ENCODE measurements at places on chromosomes 2 and 18.

DNA sequence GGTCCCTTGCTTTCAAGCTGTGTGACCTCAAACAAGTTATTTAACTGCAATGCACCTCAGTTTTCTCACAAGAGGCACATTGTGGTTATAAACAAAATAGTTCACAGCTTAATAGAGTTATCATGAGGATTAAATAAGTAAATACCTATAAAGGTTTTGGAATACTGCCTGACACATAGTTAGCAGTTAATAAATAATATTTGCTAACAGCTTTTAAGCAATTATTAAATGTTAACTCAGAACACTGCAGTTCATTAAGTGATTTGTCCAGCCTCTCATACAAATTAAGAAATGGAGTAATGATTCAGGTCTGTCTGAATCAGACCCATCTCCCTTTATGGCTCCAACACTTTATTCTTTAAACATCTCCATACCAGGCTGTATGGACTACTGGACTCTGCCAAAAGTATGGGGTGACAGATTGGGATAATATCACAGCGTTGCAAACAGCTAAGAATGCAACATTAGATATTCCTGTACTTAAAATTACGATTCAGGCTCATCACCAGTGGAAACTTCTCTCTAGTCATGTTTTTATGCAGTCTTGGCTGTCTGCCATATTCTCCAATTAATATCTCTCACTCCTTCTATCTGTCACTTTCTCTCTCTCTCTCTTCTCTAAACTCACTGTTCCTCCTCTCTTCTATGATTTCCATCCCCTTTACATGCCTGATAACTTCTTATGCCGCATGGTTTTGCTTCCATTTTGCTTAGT, 370.6 kb upstream of the UBE2E3 start:
- DNase-seq = no peak

DNA sequence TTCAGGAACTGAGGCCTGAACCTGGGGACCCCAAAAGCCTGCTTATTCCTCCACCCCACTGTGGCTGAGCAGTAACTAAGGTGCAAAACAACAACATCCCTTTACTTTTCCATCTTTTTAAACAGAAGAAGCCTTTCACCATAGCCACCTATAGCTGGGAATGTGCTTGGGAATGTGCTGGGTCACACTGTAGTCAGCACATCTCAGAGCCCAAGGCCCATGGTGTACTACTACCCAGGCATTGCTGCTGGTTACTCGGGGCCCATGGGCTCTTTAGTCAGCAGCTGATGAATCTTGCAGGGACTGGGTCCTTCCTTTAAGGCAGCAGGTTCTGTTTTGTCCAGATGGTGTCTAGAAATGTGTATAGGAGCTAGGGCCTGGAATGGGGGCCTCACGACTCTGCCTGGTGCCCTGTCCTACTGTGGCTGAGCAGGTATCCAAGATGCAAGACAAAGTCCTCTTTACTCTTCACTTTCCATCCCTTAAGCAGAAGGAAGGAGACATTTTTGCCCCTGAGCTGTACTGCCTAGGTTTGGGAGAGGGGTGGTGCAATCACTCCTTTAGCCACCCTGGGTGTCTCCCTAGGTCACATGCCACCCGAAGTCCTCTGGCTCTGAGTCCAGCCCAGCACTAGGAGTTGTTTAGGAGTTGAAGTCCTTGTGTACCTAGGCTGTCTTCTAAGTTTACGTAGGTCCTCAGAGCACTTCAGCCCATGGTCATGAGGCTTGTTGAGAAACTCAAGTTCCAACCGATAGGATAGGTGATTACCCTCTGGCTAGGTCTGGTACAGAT, 70.1 kb downstream of the OXER1 start:
- DNase-seq = no peak

DNA sequence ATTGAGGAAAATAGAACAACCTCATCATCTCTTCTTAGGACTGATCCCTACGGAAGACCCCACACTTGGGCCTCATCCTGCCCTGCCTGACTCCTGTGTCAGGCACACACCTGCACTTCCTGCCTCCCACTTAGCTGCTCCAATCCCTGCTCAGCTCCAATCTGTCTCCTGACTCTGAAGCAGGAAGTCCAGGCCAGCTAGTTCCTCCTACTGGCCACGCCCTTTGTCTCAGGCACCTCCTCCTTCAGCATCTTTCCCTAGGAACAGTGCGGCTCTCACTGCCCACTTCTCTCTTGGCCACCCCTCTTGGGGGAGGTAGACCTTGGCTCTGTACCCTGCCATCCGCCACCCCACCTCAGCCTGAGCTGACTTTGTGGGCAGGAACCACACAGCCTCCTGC, 135.8 kb downstream of the CELF4 start:
- DNase-seq = no peak

- DNase-seq = no peak
Measured at GRCh38 chr2:99933894-99934650, 208.3 kb downstream of the AFF3 start.

DNA sequence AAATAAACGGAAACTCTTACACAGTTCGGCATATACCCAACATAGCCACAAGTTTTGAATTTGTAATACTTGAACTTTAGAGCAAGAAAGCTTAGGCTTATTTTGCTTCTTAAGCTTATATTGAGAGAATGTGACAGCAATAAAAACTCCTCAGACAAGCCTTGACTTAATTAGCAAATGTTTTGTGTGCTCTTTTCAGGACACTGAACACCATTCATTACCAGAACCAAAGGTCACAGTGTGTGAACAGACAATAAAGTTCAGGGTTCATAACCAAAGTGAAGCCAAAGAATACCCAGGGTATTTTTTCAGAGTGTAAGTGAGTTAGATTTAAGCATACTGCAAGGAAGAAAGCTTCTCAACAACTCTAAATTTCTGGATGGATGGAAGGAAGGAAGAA, 605.8 kb downstream of the METTL4 start:
- DNase-seq = no peak

DNA sequence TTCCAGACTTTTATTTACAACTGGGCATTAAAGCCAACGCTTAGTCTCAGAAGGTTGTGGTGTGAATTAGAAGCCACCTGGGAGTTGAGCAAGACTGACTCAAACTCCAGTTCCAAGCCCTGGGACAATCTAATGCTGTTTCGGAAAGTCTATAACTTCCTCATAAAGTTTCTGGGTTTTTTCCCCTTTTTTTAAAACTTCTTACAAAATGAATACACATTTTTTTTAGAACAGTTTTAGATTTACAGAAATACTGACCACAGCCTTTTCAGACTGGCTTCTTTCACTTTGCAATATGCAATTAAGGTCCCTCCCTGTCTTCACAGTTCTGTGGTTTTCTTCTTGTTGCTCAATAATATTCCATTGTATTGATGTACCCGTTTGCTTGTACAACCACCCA, 115.9 kb upstream of the TWIST2 start:
- no peak for DNase-seq
